Activated CD4-positive, alpha-beta T cell treated with anti-CD3 and anti-CD28 coated beads for 36 hours (primary cell): ENCODE measurements at places on chromosomes 7 and 10.
A peak's percentile ranks its signal among the peaks of the same experiment; 100 is the strongest.

DNA sequence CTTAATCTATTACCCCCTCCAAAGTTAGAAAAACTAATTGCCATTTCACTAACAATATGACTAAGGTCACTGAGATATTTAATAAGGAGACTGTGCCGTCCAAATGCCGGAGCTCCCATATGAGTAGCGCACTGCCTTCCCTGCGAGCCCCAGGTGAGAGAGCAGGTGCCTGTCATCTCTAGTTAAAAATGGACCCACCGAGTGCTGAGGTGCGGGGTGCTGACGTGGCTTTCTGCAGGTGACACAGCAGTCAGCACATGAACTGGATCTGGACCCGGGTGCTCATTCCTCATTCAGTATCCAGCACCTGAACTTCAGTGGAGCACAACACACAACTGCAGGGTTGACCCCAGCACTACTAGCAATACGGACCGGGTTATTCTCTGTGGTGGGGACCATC is 138.0 kb upstream of the NPS start:
- no peak for DNase-seq

DNA sequence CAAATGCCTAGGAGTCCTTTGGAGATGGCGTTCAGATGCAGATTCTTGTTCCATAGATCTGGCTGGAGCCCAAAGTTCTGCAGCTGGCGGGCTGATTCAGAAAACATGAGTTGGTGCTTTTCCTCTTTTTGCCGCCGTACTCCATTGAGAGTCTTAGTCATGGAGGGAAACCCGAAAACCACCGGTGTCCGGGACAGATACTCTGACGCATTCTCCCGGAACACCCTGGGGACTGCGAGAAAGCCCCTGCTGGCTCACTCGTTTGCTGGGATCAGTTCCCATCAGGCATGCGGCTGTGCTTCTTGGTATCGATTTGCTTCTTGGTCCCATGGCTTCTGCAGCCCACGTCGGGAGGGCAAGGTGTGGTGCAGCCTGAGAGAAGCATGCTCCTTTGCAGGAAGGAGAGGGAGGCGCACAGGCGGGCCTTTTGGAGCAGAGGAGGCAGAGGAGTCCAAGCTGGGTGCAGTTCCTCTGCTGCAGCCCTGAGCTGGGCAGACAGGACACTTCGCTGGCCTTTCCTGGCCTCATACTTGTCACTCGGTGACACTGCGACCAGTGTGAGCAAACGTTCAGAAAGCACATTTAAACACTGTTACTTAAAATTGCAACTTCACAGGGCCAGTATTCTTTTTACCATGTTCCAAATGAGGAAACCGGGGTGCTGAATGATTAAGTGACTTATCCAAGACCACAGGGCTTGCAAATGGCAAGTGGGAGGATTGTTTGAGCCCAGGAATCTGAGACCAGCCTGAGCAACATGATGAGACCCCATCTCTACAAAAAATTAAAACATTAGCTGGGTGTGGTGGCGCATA is 30.6 kb upstream of the PFKFB3 start:
- peak; percentile 80 for DNase-seq

GRCh38 chr10:30502266-30503060 is 68.5 kb downstream of the MAP3K8 start:
- peak; percentile 48 for DNase-seq

GRCh38 chr10:53622201-53622600 is 849.6 kb upstream of the MBL2 start:
- DNase-seq: no peak

GRCh38 chr7:148944935-148945934 is 61.1 kb upstream of the EZH2 start:
- DNase-seq: no peak

DNA sequence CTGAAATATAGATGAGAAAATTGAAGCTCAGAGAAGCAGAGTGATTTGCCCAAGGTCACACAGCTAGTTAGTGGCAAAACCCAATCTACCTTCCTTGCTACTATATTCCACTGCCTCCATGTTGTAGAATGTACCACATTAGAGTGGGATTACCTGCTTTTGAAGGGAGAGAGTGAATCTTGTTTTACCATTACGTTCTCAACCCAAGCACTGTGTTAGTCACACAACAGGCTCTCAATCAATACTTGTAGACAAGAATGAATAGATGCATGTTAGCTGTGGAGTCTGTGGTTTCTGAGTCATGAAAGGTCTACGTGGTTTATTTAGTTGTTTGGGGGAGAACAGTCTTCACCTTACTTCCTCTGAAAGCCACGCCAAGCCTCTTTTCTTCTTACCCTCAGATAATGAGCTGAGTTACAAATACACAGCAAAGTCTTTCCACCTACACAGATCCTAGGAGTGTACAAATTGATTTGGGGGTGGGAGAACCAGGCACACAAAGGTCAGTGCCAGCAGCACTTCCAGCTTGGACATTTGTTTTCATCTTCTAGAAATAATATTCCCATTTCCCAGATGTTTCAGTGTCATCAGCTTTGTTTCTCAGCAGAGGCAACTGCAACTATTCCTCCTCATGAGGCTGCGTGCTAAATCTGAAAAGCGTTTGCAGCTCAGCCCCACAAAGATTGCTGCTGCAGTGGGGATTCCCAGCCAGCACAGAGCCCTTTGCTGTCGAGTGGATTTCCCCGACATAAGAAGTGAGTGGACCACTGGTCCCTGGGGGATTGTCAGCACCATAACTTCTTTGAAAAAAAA is 71.5 kb upstream of the ADO start:
- peak; percentile 79 for DNase-seq

DNA sequence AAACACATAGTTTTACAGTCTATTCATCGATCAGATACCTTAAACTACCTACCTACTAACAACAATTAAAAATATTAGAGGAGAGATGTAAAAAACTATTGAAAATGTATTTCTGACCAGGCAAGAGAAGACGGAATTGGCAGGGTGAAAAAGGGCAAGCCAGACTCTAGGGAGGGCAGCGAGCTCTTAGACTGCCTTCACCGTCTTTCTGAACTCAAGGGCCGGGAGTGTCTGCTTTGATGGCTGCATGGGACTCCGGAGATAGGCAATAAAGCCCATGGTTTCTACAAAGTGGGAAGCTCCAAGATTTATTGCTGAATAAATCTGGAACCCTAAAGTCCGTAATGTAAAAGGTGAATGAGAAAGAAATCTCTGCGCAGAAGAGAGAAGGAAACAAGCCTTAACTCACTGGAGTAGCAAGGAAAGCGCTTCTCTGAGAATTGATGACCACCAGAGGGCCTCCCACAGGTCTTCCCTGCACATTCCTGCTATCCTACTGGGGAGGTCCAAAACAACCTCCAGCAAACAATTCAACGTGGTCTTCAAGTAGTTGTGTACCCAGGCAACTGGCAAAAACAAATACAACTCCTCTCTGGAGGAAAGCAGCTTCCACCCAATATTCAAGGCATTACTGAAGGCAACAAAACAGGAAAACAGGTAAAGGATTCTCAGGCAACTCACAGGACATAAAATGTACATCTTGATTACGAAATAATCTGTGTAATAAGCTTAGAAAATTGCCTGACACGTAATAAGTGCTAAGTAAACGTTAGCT is 181.3 kb downstream of the SDK1 start:
- no peak for DNase-seq

GRCh38 chr7:133854739-133855138 is 272.4 kb upstream of the LRGUK start:
- no peak for DNase-seq

DNA sequence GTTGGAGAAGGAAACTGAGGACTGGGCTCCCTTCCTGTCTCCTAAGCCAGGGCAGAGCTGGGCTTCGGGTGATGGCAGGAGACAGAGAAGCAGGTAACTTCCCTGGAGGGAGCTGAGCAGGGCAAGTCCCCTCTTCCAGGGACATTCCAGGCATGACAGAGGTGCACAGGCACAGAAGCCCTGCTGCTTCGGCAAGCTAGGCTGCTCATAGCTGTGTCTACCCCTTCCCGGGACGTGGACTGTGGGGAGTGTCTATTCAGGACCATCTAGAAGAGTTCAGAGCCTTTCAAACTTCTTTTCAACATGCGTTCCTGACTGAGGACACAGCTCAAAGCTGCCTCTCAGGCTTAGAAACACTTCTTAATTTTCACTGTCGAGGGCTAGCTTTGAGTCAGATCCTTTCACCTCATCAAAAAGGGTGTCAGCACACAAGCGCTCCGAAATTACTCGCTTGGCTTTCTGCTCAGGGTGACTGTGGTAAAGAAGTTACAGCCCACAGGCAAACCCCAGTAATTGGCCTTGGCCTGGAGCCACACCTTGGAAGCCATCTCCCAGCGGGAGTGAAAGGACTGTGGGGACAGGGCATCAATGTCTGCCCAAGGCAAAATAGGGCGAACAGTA is 63.7 kb upstream of the STEAP1B start:
- peak; percentile 64 for DNase-seq

DNA sequence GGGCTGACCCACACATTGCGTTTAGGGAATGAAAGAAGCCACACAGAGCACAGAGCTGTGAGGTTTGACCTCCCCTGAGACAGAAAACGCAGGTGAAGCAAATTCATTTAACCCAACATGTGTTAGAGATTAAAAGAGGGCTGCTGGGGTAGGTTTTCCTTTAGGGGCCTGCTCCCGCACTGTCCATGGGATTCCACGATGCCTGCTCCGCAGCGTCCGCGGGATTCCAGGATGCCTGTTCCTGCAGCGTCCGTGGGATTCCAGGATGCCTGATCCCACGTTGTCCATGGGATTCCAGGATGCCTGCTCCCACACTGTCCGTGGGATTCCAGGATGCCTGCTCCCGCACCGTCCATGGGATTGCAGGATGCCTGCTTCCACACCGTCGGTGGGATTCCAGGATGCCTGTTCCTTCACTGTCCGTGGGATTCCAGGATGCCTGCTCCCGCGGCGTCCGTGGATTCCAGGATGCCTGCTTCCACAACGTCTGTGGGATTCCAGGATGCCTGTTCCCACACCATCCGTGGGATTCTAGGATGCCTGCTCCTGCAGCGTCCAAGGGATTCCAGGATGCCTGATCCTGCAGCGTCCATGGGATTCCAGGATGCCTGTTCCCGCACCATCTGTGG is 78.7 kb downstream of the VIPR2 start:
- DNase-seq: no peak

- DNase-seq: no peak
Observed at GRCh38 chr10:75076348-75076747, 35.1 kb upstream of the SAMD8 start.

DNA sequence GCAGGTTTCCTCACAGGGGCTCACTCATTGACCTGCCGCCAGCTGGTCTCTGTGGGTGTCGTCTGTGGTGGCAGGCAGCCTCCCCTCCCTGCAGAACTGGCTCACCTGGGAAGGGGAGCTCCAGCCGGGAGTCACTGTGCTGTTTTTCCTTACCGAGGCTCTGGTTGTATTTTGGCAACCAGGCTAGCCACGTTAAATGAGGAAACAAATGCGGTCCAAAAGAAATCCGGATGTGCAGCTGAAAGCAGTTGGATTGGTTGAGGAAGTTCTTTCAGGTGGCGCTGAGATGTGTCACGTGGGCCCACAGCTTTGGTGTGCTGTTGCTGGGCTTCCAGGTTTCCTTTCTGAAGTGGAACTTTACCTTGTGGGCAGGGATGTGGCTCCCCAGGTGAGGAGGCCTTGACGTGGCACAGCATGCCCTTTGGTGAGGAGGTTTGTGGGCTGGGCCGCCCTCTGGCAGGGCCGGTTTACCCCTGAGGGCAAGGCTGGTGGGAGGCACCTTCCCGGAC is 14.2 kb downstream of the MTURN start:
- DNase-seq: peak; percentile 56

DNA sequence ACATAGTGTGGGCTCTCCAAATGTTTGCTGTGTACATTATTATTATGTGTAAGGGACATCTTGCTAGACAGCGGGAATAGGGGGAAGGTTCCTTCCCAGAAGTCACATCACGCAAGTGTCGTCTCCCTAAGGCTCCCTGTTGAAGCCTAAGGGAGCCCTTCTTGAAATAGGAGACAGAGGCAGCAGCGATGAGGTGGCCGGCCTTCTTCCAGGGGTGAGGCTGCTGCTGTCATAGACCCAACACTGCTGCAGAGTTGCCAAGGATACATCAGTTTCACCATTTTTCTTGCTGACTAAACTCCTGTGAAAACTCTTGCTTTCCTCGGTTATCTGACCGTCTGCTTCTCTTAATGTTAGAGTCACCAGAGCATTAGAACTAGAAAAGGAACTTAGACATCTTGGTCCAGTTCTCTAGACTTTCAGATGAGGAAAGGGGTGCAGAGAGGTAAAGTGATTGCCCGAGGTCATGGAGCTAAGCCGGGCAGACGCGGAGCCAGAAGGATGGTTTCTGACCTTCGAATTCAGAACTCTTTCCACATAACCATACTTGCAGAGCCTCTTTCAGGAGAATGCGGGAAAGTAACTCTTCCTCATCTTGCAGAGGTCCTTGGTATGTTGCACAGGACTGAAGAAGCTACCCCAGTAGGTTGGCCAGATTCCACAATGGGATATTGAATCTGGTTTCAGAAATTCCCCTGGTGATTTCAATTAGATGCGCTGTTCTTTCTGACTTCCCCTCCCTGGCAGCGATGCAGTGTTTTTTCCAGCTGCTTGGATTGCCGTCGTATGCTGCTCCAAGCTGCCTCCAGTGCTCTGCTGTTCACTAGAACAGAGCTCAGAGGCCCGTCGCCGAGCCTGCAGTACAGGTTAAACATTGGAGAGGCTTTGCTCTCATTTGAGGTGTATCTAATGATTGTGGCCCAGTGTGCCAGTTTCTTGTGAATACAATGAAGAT is 217.1 kb downstream of the CAMK1D start:
- DNase-seq: no peak

DNA sequence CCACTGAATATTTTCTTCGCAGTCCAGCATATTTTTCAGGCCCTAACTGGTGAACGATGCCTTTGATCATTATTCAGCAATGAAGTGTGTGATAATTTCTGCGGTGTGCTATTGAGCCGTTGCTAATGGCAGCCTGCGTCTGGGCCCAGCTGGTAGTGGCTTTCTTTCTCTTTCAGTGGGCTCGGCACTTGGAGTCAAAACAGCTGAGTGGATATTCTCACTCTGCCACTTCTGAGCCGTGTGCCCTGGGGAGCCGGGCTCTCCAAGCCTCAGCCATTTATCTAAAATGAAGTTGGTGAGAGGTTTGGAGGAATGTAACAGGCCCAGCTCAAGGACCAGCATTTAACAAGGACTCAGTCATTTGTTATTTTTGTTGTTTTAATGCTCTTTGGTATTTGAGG is 87.5 kb upstream of the IFRD1 start:
- DNase-seq: no peak

GRCh38 chr7:116732788-116733694 is 61.0 kb downstream of the MET start:
- DNase-seq: no peak

GRCh38 chr10:17235136-17235535 is 7.1 kb downstream of the VIM start:
- DNase-seq: no peak

GRCh38 chr7:17405786-17406185 is 107.3 kb downstream of the AHR start:
- DNase-seq: no peak

GRCh38 chr7:140229591-140230515 is 53.1 kb upstream of the KDM7A start:
- DNase-seq: peak; percentile 81

DNA sequence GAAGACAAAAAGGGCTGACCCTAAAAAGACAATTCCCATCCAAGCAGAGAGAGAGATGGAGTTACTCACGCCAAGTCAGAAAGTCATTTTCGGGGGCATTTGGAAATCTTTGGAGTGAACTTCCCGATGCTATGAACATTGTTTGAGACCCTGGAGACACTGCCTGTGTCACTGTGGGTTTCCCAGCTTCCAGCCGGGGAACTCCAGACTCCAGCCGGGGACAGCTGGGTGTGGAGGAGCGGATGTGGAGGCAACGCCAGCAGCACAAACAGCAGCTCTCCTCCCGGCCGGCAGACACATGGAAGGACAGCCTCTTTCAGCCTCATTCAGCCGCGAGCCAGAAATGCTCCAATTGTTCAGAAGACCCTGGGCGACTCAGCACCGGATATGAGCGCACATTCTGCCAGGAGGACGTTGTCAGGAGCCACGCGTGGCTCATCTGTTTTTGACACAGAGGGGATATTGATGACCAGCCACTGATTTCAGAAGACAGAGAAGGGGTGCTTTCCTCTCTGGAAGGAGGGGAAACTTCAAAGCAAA is 97.6 kb downstream of the PRPF18 start:
- no peak for DNase-seq
